Progenitor cell of endocrine pancreas (in vitro differentiated cells): ENCODE measurements at places on chromosomes 12 and 14.

DNA sequence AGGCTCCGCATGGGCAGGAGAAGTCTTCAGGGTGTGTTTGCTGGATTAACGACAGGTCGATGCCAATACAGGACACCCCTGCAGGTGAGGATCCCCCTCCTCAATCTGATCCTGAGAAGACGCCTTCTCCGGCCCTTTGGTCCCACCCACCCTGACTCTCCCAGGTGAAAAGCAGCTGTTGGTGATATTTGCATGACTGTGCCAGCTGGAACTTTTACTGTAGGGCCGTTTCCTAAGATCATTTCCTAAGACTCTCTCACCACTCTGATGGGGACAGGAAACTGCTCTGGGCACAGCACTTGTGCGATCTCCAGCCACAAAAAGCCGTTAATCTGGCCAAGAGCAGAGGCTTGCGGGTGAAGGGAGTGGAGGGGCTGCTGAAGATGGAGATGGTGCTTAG, 16.8 kb upstream of the EIF5 start:
- no peak for DNase-seq

GRCh38 chr14:79992407-79993198, 218.7 kb downstream of the DIO2 start:
- no peak for DNase-seq

DNA sequence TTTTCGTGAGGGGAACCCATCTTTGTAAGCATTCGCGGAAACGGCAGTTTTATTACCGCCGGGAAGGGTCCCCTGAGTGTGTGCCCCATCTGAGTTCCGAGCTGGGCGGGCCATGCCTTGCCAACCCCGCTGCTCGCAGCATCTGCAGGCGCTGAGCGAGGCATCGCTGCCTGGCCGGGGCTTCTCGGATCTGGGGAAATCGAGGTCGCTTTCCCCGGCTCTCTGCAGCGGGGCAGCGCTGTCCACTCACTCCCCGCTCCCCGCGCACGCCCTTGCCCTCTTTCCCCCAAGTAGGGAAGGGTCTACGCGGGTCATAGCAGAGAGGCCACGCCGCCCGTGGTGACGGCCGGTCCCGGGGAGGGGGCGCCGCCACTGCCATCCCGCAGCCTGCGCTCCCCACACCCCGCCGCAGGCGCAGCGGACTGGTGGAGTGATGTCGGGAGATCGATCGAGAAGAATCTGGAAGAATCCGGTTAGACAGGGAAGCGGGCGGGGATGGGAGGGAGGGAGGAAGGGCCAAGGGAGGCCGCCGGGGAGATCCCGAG, 507 bp upstream of the FKBP4 start:
- peak; percentile 59 for DNase-seq

GRCh38 chr12:122244565-122245371, 18.9 kb upstream of the DIABLO start:
- no peak for DNase-seq

DNA sequence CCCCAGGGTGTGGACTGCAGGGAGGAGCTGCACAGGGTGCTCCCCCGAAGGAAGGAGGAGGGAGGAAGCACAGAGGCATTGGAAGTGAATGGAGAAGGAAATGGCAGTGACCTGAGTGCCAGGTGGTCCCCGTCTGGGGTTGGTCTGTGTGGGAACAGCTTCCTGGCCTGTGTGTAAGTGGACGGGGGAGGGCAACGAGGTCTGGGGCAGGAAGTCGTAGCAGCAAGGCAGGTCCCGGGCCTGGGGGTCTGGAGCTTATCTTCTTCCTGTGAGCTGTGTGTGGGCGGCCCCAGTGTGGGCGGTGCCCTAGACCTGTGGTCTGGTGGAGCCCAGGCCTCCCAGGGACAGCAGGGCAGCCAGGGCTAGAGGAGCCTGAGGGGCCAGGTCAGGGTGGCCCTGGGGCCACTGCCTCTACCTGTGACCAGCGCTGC, 382.1 kb downstream of the TMEM121 start:
- no peak for DNase-seq
